ENCODE measurements at places on chromosomes 11 and 22.

GRCh38 chr11:39363571-39363970 is 2095.9 kb downstream of the LRRC4C start:
- DNase-seq: no peak

- no peak for DNase-seq
These were observed 203.8 kb downstream of the DLG2 start for GRCh38 chr11:85423316-85423715.

GRCh38 chr22:43226377-43227238 is 39.7 kb upstream of the TTLL12 start:
- DNase-seq: no peak

- DNase-seq: no peak
These were observed 997 bp downstream of the UBE2L3 start for GRCh38 chr22:21568347-21569075.

DNA sequence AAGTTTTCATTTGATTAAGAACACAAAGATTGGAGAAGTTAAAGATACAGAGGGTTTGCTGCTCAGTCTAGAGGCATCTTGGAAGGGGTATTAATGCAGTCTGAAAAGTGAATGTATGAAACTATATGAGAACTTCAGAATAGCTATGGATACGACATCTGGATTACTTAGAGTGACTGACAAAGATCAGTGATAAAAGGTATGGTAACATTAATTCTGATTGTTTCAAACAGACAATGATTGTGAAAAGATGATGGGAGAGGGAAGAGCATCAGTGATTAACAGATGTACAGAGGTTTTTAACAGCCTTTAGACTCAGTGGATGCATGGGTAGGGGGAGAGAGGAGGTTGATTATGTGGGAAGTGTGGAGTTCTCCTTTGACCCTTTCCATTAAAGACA is 919.4 kb upstream of the CNTN5 start:
- no peak for DNase-seq
